Dermis blood vessel endothelial cell (primary cell): ENCODE measurements at places on chromosomes 7 and 10. TPM values are rescaled to one million over a fixed set of nuclear protein-coding genes. Genes with fewer than 3 reads are reported as not detected.

The ACHE gene
- 1.2 and 4.9 TPM in 2 replicates for total RNA-seq

The AKR1C8 gene
- total RNA-seq = 1.5 TPM in 1 of 2 replicates, not detected in the other

The PRKCQ gene
- 0.17 and 0.84 TPM in 2 replicates for total RNA-seq

The NANOS1 gene
- 0.09 and 0.17 TPM in 2 replicates for total RNA-seq

The KAZALD1 gene
- 0.17 and 0.51 TPM in 2 replicates for total RNA-seq

The RHOBTB1 gene
- 38.6 and 45.6 TPM in 2 replicates for total RNA-seq

The FXYD4 gene
- total RNA-seq = not detected in 2 replicates

The CLDN4 gene
- 0.51 and 1.2 TPM in 2 replicates for total RNA-seq

The LZTS2 gene
- total RNA-seq = 43.6 and 57.8 TPM in 2 replicates

The C10orf143 gene
- total RNA-seq = 0.14 and 1.0 TPM in 2 replicates

The TCAF2 gene
- total RNA-seq = 4.3 and 14.0 TPM in 2 replicates

The TMEM140 gene
- 40.7 and 76.1 TPM in 2 replicates for total RNA-seq

The MLXIPL gene
- total RNA-seq = not detected in 2 replicates

The ZNF804B gene
- total RNA-seq = not detected in 2 replicates

The HKDC1 gene
- total RNA-seq = 0.23 and 0.85 TPM in 2 replicates

The CCDC172 gene
- not detected in 2 replicates for total RNA-seq

The TMEM213 gene
- not detected in 2 replicates for total RNA-seq
